ENCODE measurements at places on chromosomes 7 and 10. TPM values are rescaled to one million over a fixed set of nuclear protein-coding genes. Genes with fewer than 3 reads are reported as not detected.

AKR1C4 gene
- total RNA-seq, result not detected

DNA sequence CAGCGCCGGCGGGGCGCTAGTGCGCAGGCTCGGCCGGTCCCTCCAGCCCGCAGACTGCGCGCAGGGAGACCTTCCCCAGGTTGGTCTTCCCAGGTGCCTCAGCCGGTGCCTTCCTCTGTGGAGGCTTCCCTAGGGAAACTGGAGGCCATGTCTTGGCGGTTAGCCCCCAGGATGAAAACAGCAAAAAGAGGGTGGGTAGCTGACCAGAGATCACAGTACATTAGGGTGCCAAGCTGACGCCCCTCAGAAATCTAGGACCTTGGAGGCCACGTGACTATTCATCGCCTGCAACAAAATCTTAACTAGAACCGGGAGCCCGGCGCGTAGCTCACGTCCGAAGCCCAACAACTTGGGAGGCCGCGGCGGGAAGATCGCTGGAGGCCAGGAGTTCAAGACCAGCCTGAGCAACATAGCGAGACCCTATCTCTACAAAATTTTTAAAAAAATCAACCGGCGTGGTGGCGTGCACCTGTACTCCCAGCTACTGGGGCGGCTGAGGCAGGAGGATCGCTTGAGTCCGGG, 327 bp upstream of the FIS1 start:
- DNase-seq, result no peak

RBP4 gene
- total RNA-seq, result 0.54 TPM

AOC1 gene
- not detected for total RNA-seq

ADAMTS14 gene
- total RNA-seq, result 4.1 TPM

DNA sequence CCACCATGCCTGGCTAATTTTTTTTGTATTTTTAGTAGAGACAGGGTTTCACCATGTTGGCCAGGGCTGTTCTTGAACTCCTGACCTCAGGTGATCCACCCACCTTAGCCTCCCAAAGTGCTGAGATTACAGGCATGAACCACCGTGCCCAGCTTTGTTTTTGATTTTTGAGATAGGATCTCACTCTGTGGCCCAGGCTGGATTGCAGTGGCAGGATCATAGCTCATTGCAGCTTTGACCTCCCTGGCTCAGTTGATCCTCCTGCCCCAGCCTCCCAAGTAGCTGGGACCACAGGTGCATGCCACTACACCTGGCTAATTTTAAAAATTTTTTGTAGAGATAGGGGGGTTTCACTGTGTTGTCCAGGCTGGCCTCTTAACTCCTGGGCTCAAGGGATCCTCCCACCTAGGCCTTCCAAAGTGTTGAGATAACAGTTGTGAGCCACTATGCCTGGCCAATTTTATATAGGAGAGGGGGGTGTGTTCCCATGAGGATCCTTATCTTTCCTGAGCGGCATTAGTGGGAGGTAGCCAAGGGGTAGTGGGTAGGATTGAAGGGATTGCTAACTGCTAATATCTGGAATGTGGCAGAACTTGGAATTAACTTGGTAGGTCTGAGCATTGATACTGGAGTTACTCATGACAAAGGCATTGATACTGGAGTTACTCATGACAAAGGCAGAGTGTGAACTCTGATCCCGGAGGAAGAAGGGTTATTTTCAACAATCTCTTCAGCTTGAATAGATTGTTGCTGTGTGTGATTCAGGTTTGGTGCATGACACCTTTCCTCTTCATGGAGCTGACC, 1.0 kb upstream of the NOLC1 start:
- no peak for DNase-seq

- no peak for DNase-seq
Observed at GRCh38 chr10:121526135-121526790, 72.0 kb downstream of the FGFR2 start.

DNA sequence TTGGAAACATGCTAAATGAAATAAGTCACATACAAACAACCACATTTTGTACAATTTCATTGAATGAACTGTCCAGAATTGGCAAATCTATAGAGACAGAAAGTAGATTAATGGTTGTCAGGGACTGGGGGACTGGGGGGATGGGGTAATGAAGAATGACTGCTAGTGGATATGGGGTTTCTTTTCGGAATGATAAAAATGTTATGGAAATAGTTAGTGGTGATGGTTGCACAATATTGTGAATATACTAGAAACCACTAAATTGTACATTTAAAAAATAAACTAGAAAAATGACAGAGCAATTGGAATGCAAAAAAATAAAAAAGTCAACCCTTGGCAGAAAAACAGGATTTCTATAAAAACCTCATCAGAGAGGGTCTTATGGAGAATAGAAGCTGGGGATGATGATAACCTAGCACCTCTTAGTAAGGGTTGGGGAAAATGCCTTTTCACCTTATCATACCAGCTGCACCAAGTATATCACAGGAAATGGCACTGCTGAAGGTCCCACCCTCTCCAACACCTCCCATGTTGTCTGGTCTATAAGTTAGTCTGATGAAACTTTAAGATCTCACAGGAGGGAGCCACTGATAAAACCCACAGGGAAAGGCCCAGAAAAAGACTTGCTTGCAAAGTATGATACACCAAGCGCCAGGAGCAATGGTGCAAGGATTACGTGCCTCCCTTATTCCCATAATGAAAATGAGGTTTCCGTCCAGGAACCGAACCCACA, 23.1 kb upstream of the JAZF1 start:
- no peak for DNase-seq

GPR26 gene
- total RNA-seq, result not detected

PALS2 gene
- 23.8 TPM for total RNA-seq

GRCh38 chr7:148079206-148080080, 511.1 kb upstream of the C7orf33 start:
- DNase-seq, result no peak

DNA sequence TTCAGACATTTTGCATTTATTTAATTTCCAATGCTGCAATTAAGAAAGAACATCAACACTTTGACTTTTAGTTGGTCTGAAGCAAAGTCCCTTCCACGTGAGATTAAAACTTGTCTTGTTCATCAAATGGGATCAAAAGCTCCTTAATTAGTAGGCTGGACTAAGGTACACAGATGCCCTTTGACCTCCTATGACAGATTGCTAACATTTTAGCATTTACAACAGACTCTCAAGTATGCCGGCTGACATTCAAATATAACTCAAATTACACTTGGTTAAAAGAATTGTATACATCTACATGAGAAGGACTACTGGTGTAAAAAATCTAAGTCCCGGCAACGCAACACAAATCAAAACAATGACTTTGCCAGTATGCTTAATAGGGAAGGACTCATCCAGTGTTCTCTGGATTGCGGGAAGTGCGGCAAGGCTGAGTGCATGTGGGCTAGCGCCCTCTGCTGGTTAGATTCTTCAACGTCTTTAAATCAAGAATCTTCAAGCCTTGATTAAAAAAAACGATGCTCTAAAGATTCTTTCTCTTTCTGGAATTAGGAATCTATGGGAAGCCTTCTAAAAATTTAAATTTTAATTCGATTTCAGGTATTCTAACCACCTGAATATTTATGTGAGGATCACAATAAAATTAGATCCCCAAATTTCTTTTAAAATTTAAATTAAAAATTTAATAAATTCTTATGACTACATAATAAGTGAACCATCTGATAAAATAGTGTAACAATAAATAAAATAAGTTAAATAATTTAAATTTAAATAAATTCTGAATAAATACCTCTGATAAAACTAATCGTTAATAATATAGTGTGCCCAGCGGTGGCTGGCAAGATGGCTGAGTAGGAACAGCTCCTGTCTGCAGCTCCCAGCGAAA, 444.7 kb downstream of the DGKB start:
- peak; percentile 54 for DNase-seq

DNA sequence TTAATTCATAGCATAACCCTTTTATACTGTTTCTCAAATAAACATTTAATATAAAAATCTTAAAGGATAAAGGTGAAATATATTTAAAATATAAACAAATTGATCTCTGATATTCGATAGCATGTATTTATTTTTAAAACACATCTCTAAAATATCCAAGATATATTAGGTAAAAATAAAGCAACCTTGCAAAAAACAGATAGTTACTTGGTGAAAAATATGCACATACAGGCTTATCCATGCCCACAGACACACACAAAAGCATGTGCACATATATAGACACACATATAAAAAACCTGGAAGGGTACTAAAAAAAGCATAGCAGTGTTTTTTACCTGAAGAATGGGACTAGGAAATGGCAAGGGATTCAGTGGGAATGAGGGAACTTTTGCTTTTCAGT, 19.8 kb downstream of the POT1 start:
- no peak for DNase-seq

DNA sequence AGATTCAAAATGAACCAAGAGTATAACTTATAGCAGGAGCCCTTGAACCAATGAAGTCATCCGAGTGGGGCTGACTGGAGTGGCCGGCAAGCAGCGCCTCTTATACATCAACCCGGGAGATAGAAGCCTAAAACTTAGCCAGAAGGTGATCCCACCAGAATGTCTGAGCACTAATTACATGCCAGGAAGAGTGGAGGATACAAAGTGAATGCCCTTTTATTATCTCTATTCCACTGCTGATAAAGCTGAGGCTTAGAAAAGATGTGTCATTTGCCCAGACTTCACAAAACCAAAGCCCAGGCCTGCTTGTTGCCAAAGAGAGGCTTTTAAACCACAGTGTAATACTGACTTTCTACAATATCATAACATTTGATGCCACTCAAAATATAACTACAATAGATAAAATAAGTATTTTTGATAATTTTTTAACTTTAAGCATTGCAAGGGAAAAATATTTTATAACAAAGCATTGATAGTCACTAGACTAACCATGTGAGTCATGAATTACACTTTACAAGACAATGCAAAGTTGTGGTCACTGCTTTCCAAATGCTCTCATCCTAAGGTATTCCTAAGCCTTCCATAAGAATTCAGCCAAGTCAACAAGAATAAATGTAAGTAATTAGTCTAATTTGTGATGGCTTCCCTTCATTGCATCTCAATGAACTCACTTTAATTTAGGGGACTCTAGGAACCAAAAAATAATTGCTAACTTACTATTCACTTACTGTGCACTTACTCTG, 58.6 kb upstream of the ARID5B start:
- DNase-seq, result no peak

DNA sequence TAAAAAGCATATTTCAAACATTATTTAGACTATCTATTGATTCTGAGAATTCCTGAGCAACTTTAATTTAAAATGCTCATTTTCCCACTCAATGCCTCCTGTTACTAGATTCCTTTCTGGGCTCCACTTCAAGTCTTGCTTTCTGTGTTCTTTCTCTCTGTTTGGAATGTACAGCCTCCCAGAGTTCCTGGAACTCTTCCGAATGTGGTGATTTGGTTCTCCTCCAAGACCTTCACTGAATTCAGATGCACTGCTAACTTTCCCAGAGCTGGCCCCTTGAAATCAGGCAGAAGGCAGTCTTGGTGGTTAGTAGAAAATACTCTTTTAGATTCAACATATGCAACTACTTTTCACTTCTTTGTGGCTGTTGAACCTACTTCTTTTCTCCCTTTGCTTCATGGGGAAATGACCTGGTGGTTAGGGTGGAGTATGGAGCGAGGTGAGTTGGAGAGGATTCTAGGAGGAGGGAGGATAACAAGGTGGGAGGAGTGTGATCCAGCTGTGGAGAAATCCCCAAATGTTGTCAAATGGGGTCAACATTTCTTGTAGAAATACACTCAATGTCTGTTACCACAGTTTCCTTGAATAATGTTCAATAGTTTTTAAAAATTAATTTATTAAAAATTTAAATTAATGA, 27.9 kb upstream of the CCDC7 start:
- DNase-seq, result no peak

STYXL1 gene
- 35.3 TPM for total RNA-seq

DNA sequence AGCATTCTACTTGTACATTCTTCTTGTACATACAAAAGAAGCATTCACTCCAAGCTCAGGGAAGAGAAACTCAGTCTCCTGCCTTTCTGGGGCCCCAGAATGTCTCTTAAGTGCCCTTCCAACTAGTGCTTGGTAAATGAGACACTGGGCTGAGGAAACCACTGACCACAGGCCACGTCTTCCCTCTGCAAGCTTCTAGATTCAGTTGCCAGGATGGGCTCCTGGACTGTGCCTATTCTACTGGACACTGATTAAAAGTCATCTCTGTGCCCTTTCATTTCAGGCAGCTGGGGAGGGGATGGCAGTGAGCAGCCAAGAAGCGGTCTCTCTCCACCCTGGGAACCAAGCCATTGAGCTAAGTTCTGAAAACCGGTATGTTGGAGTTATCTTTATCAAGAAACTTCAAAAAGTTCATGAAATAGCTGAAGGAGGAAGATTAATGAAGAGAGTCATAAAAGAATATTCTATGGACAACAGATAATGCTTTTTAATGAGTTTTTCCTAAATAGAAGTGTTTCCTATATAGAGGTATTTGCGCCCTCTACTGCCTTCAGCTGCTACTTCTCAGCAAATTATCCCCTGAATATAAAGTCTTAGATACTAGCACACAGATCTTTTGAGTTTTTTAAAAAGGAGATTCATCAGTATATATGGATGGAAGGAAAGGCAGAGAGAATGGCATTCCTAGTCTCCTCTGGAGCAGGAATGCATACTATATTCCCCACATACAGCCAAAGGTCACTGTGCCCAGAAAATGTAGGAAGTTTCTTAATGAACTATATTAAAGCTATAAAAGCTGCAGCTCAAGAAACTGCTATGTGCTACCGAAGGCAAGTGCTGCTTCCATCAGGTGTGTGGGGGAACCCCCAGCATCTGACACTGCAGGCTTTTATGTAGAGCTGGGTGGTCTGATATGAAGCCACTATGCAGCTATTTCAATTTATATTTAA, 8.4 kb upstream of the IFIT1B start:
- no peak for DNase-seq

NRCAM gene
- 6.2 TPM for total RNA-seq

PEX1 gene
- 22.8 TPM for total RNA-seq

DNA sequence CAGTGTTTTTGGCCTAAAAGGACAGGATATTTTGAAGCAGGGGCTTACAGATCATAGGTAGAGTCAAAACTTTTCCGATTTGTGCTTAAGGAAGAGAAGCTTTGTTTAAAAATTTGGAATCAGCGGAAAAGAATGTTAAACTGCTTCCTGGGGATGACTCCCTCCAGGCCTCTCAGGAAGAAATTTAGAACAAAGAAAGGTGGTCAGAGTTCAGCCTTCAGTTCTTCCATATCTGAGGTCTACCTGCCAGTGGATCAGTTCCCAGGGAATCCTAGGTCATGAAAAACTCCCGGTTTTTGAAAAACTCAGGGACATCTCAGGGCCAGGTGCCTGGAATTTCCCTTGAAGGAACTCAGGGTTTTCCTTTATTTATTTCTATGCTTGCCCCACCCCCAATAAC, 100.3 kb downstream of the MCU start:
- DNase-seq, result no peak

SLIT1 gene
- total RNA-seq, result 0.40 TPM

GRCh38 chr7:127758105-127758504, 106.1 kb downstream of the SND1 start:
- DNase-seq, result no peak

RPEL1 gene
- total RNA-seq, result not detected

GRCh38 chr7:110827287-110827855, 263.6 kb upstream of the LRRN3 start:
- DNase-seq, result no peak

- DNase-seq, result no peak
Observed at GRCh38 chr10:80713398-80713928, 175.8 kb downstream of the SH2D4B start.

Data from mesothelial cell of epicardium (in vitro differentiated cells).